ENCODE measurements at places on chromosomes 1 and 21. TPM values are rescaled to one million over a fixed set of nuclear protein-coding genes. Genes with fewer than 3 reads are reported as not detected.

- H3K4me1 ChIP-seq: no peaks in the 10 kb centered on the region
- DNase-seq: no peak
- H3K36me3 ChIP-seq: no peaks in the 10 kb centered on the region
- no peaks in the 10 kb centered on the region for H3K27me3 ChIP-seq
- no peak overlapping the region for H3K4me3 ChIP-seq
Measured at GRCh38 chr21:29540289-29540688, 241.6 kb downstream of the BACH1 start.

DNA sequence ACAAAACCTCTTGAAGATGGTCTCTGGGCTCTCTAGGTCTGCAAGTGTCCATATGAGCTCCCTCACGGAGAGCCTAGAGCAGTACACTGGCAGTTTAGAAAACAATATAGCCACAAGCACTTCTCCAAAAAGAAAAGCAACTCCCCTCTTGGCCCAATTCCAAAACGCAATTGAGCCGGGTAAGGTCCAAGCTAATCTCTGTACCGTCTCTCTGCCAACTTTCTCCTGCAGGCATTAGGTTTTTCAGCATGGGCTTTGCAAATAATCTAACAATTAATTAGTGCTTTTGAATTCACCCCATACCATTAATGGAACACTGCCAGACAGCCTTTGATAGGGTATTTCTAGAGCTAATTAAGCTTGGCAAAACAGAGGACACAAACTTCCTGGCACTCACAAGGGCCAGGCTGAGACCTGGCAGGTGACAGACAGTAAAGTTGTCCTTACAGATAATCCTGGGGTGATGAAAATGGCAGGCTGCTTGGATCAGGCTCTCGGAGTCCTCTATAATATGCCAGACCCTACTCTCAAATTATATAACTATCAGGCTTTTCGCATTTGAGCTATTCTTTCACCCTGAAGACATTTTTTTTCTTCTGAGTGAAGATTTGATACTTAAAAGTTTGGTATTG, 39.8 kb downstream of the TGFBR3 start:
- no peaks in the 10 kb centered on the region for H3K27me3 ChIP-seq
- H3K36me3 ChIP-seq: no peaks in the 10 kb centered on the region
- no peak for DNase-seq
- H3K27ac ChIP-seq: no peak overlapping the region
- no peak overlapping the region for H3K4me3 ChIP-seq

- no peak overlapping the region for H3K4me3 ChIP-seq
- no peak overlapping the region for H3K27ac ChIP-seq
Measured at GRCh38 chr1:68322837-68323687, 90.7 kb upstream of the WLS start.

GRCh38 chr21:28581976-28582375, 410.7 kb downstream of the LTN1 start:
- H3K27me3 ChIP-seq: peaks cover 1% of the 10 kb centered on the region
- no peak overlapping the region for H3K4me3 ChIP-seq
- DNase-seq: no peak
- H3K36me3 ChIP-seq: no peaks in the 10 kb centered on the region
- H3K27ac ChIP-seq: no peak overlapping the region

GRCh38 chr1:243726806-243727502, 123.1 kb downstream of the AKT3 start:
- peaks cover 6% of the 10 kb centered on the region for H3K4me1 ChIP-seq
- no peaks in the 10 kb centered on the region for H3K27me3 ChIP-seq
- DNase-seq: no peak
- H3K4me3 ChIP-seq: no peak overlapping the region
- H3K36me3 ChIP-seq: no peaks in the 10 kb centered on the region

DNA sequence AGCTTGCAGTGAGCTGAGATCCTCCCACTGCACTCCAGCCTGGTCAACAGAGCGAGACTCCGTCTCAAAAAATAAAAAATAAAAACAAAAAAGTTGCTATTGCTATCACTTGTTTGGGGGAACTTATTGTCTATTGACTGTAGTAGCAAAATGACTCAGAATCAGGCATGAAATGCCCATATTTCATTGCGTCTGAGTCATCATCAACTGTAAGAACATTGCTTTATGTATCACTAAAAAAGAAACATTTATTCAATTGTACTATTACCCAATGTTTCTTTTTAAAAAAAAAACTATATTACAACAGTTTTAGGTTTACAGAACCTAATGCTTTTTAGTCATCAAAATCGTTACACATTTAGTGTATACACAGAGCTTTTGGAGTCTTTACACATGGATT, 91.0 kb upstream of the FMN2 start:
- no peaks in the 10 kb centered on the region for H3K4me1 ChIP-seq
- no peaks in the 10 kb centered on the region for H3K36me3 ChIP-seq
- no peaks in the 10 kb centered on the region for H3K27me3 ChIP-seq

Gene C21orf91
- total RNA-seq: 33.9 TPM

Gene TFF2
- not detected for total RNA-seq
